ENCODE measurements at places on chromosomes 1 and 21.

GRCh38 chr1:173239058-173239457 is 31.9 kb upstream of the TNFSF4 start:
- no peak for DNase-seq

DNA sequence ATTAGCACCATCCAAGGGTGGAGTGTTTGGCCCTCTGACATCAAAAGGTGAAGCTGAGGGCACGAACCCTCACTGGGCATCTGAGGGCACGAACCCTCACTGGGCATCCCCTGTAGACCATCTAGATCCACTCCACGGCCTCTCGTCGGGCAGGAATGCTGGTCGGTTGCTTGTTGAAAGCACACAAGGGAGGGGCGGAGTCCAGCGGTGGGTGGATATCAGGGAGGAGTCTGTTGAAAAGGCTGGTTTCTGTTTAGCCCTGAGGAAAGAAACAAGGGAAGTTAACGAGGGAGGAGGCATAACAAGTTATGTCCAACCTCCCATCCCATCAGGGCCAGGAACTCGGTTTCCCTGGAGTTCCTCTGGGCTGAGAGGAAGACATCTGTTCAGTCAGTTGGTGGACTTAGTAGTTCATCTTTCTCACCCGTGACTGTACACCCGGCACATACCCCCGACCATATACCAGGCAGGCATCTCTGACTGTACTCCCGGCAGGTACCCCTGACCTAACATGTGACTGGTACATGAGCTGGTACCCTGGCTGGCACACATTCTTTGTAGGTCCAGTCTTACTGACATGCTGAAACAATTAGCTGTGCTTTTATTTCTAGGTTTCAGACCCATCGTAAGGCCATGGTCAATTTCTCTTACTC is 32.1 kb upstream of the PDE9A start:
- DNase-seq, result no peak

DNA sequence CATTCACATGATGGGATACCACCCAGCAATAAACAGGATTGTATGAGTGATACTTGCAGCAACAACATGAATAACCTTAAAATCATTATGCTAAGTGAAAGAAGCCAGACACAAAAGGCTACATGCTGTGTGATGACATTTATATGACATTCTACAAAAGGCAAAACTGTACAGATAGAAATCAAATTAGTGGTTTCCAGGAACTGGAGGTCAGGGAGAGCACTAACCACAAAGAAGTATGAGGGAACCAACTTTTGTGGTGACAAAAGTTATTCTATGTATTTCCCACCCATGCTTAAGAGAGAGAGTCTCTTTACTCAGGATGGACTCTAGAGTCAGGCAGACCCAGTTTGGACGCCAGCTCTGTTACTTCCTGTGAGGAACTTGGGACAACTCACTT is 364.5 kb upstream of the DAB1 start:
- DNase-seq, result no peak

- DNase-seq, result no peak
These were observed 103.5 kb downstream of the UCK2 start for GRCh38 chr1:165930961-165931360.

GRCh38 chr1:98965394-98965793 is 39.3 kb downstream of the PLPPR5 start:
- DNase-seq, result no peak

GRCh38 chr1:2135441-2135841 is 59.1 kb downstream of the FAAP20 start:
- peak; percentile 41 for DNase-seq

- no peak for DNase-seq
These were observed 35.1 kb downstream of the EDN2 start for GRCh38 chr1:41449326-41449921.

Measured in AG04449 (cell line).